Stimulated activated CD8-positive, alpha-beta memory T cell treated with anti-CD3 and anti-CD28 coated beads, Interleukin-7, amount 100 ng/mL, for 4 hours (primary cell): ENCODE measurements at places on chromosomes 4 and X.

DNA sequence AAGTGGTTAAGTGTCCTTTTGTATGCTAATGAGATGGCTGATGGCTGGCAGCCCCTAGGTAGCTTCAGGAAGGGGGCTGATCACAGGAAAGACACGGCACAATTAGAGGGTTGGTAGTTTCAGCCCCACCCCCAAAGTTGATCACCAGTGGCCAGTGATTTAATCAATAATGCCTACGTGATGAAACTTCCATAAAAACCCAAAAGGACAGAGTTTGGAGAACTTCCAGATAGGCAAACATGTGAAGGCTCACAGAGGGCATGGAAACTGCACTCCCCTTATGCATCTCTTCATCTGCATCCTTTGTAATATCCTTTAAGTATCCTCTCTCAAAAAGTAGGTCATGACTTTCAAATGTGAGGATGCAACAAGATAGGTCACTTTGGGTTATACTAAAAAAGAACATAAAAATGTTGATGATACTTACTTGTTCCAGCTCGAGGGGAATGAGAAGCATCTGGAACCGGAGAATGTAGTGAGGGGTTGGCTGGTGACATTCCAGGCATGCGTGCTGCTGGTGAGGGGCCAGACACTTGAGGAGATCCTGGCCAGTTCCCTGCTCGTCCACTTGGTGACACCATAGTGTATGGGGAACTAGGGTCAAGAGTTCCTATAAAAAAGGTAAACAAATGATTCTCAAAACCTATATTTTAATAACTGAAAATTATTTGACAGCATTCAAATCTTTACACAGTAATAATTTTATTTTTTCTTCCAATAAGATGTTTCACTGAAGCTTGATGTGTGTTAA lies 16.7 kb upstream of the CXorf38 start:
- DNase-seq: no peak

DNA sequence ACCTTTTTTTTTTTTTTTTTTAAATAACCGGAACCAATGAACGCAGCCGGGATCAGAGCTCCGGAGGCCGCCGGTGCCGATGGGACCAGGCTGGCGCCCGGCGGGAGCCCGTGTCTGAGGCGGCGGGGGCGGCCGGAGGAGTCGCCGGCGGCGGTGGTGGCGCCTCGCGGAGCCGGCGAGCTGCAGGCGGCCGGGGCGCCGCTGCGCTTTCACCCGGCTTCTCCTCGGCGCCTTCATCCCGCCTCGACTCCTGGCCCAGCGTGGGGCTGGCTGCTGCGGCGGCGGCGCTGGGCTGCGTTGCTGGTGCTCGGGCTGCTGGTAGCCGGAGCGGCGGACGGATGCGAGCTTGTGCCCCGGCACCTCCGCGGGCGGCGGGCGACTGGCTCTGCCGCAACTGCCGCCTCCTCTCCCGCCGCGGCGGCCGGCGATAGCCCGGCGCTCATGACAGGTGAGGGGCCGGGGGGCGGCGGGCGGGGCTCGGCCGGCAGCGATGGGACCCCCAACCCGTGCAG lies 337 bp downstream of the STIM2 start:
- peak; percentile 47 for DNase-seq

GRCh38 chr4:112633477-112634235 lies 3.1 kb downstream of the ZGRF1 start:
- no peak for DNase-seq

DNA sequence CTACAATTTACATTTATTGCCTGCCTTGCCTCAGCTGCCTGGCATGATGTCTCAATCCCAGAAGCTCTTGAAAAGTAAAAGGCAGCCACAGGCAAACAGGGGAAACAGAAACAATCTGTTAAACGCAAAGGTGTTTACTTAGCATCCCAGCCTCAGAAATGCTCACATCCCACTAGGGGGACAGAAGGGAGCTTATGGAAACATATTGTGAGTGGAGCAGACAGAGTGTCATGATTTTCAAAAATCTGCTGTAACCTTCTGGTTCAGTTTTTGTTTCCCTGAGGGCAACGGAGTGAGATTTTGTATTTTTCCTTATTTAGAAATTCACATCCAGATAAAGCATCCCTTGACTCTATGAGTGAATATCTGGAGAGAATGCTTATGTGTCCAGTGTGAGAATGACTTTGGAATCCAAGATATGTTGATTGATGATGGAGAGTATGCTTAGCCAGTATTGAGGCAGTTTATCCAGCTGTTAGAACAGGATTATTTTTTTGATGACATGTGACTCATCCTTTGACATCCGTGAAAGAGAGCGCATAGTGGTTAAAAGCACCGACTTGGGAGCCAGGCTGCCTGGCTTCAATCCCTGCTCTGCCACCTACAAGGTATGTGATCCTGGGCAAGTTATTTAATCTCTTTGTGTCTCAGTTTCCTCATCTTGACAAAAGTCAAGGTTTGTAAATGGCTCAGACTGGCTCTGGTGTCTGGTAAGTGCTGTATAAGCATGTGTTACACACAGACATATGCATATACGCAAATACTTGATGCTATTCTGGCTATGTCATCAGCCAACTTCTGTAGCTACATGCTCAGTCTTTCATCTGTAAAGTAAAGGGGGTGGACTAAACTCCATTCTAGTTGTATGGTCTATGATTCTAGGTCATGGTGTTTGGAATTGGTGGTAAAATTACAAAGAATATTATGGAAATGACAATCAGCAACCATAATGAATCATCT lies 381.2 kb downstream of the RAPGEF2 start:
- DNase-seq: no peak

- no peak for DNase-seq
These were observed 82.5 kb downstream of the PPEF1 start for GRCh38 chrX:18789916-18790315.

DNA sequence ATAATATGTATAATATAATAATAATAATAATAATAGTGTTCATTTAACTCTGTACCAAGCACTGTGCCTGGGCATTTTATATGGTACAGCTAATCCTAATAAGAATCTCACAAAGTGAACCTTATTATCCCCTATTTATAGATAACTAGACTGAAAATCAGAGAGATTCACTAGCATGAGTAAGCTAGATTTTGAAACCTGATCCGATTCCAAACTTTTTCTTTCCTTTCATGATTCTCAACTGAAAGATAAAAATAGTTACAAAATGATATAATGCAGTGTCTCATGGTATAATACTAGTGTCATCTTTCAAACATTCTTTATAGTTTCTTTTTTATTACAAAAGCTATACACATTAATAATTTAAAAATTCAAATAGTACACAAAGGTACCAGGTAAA lies 55.9 kb upstream of the RNF128 start:
- DNase-seq: no peak

DNA sequence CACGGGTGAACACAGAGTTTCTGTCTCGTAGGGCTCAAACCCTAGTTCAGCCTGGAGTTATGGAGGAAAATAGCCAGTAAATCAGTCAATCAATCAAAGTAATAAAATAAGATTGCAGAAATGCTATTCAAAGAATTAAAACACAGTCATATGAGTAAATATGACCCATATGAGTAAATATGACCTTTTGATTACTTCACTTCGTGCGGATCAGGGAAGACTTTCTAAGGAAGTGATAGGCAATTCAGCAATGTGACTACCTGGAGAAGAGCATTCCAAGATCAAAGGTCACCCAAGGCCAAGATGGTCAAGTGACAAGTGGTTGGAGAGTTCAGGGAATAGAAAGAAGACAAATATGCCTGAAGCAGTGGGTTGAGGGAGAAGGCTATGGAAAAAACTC lies 722.6 kb downstream of the ADGRL3 start:
- no peak for DNase-seq

DNA sequence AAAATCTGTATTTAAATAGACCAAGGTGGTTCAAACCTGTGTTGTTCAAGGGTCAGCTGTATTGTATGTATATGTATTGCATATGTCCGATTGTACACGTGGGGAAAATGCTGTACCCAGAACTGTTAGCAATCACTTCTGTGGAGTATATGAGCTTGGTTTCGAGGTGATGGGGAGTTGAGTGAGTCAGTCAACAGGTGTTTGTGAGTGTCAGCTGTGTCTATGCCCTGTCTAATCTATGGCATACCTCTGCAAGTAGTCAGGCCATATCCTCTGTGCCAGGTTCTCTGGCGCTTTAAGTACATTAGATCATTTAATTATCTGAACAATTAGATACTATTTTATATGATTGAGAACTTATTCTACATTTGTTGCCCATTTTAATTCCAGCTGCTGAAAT lies 7.4 kb downstream of the ZRSR2 start:
- no peak for DNase-seq

DNA sequence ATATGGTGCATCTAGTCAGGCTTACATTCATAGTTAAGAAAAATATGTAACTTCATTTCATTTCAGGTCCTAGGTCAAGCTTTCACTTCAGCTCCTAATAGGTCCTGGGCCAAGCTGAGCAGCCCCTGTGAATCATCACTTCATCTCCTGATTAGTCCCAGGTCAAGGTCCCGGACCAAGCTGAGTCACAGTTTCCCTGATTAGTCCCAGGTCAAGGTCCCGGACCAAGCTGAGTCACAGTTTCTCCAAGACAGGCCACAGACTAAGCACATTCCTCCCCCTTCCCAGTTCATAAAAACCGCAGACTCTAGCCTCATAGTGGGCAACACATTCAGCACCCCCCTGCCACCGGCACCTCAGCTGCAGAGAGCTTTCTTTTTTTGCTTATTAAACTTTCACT lies 1331.8 kb downstream of the PCDH19 start:
- DNase-seq: no peak
